ENCODE measurements at places on chromosomes 6 and 20.

DNA sequence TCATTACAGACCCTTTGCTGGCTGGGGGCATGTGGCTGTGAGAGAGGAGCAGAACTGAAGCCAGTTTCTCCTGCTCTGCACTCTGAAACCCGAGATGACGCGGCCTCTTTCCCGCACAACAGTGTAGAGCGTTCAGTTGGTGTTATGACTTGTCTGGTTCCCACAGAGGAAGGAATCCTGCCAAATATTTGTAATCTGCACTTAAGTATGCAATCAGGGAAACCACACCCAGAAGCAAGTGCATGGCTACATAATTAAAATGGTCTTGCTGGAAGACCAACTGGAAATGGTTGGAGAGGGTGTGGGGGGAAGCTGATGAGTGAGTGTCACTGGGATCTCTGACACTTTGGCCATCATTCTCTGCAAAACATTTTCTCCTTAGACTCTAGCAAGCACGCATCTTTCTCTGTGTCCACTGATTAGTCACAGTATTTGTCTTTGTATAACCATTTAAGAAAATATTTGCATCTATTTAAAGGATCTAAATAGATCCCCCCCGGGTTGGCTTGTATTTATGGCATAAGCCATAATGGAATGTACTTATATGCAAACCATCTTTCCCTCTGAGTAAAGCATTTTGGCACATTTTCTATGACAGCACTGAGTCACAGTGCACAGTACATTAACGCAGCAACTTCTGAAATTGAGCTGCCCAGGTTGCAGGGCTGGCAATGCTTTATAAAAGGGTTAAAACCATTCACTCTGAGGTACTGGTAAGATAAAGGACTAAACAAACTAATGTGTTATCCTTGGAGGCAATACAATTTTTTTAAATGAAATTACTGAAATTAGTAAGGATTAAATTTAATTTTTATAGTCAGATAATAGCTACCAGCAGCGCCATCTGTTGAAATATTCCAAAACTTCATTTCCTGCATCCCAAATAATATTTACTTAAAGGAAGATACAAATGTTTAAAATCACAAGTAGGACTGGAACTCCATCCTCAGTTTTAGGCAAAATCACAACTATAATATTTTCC is 76.7 kb downstream of the FOXC1 start:
- no peak for DNase-seq

DNA sequence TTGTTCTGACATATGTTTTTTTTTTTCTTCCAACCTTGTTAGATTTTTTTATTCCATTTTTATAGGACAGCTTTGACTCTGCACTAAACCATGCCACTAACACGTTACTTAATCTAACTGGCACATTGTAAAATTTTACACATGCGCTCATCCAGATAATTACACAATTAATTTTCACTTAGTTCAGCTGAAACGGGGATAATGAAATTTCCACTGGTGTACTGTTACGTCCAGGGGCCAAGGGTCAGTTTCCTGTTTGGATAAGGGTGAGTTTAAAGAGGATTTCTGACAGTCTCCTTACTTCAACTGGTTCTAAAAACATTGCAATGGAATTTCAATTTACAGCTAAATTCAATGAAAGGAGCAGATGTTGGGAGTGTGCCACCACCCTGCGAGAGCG is 221.8 kb upstream of the CEP162 start:
- DNase-seq: no peak

GRCh38 chr6:3996349-3996748 is 82.6 kb downstream of the FAM217A start:
- DNase-seq: no peak

GRCh38 chr6:45951321-45952167 is 64.1 kb downstream of the CLIC5 start:
- DNase-seq: no peak
